HFF-Myc (cell line): ENCODE measurements at places on chromosomes 6 and 20.

- no peak for DNase-seq
Measured at GRCh38 chr20:48080583-48080982, 295.3 kb upstream of the SULF2 start.

DNA sequence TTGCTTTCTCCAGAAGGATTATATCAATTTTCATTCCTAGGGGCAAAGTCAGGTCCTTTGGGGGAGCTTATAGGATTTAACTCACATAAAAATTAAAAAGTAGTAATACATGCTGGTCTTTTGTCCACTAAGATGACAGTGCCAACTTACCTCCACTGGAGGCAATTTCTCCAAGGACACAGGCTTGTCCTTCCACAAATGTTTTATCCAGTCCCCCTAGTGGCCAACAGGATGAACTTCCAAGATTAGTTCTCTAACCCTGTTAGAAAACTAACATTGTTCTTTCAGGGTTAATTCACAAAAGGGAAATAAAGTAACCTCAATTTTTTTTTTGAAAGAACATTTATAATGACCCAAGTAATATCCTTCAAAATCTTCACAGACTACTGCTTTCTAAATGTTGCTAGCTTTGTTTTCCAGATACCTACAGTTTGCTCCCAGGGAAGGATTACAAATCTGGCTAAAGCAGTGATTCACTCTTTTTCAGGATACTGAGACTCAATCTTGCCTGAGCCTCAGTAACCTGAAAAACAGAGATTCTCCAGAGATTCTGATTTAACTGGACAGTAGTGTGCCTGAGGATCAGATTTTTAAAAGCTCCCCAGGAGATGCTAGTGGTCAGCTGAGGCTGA lies 31.7 kb upstream of the UBR2 start:
- no peak for DNase-seq

GRCh38 chr6:39553860-39554802 lies 171.1 kb downstream of the KIF6 start:
- DNase-seq, result no peak

GRCh38 chr6:157135691-157136090 lies 187.6 kb downstream of the TMEM242 start:
- DNase-seq, result no peak

DNA sequence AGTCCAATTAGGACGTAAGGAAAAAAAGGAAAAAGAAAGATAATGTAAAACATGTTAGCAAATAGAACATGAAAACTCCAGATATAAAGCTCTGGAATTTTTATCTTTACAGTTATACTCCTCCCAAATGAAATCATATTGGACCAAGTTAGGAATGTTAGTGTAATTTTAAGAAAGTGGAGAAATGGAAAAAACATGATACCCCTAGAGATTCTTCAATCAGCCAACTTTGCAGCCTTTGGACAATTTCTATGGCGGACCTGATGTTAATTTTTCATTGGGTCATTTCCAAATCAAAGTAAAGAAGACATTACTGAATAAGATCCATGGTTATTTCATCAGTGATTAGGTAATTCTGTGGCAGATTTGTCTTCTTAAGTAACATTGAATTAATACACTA lies 748.7 kb downstream of the RFPL4B start:
- no peak for DNase-seq

DNA sequence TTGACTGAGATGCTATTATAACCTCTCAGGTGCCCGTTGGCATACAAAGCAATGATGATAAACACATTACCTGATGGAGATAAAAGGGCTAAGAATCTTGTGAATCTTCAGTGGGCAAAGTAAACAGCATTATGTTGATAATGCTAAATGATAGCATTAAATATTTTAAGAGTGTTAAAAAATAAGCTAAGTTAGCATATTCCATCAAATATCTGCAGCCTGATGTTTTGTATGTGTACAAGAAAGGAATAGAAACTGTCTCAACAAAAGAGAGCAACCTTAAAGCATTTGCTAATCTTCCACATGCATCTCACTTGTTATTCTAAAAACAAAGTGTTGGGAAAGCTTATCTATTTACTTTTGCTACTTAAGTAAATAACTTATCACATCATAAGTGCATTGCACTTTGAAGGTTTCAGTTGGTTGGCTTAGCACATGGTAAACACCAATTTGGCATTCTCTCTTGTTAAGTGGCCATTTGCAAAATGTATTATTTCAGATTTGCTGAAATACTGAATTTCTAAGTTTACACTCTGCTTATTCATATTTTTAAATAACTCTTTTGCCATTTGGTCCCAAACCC lies 151.6 kb downstream of the SYNDIG1 start:
- DNase-seq, result no peak

DNA sequence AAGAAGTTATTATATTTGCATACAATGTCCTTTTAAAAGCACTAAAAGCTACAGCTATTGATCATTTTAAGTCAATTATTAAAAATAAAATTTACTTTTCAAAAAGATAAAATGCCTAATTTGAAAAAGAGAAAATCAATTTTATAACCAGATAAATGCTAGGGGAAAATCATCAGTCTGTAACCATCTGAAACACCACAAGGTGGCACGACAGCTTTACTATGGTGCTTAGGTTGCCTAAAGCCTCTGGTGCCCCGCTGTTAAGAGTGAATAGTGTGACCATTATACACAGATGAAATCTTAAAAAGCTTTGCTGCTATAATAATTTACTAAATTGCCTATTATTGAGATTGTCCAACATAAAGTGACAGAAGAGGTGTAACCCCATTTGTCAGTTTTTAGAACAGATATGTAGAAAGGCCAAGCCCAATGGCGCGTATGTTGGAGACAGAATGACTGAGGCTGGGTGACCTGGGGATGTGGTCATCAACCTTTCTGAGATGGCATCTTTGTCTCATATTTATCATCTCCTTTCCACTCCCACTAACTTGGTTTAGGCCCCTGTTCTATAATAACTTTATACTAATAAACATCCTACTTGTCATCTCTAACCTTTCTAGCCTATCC lies 100.8 kb downstream of the MOXD1 start:
- peak; percentile 24 for DNase-seq

DNA sequence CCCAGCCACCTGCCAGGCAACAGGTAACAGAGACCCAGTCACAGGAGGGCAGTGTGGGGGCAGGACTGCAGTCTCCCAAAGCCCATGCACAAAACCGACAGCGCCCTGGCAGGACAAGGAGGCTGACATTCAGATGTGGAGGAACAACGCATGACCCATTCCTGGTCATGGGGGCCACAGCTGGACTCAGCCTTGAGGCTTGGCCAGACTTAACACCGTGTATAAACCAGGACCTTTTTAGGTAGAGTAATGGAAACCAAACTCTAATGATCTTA lies 8.1 kb downstream of the GFRA4 start:
- DNase-seq, result no peak
